Effector CD8-positive, alpha-beta T cell (primary cell): ENCODE measurements at places on chromosomes 6 and 20.

- DNase-seq = no peak
These were observed 78.4 kb downstream of the AHI1 start for GRCh38 chr6:135419162-135419561.

GRCh38 chr20:25136643-25137559 is 55.0 kb upstream of the VSX1 start:
- no peak for DNase-seq

DNA sequence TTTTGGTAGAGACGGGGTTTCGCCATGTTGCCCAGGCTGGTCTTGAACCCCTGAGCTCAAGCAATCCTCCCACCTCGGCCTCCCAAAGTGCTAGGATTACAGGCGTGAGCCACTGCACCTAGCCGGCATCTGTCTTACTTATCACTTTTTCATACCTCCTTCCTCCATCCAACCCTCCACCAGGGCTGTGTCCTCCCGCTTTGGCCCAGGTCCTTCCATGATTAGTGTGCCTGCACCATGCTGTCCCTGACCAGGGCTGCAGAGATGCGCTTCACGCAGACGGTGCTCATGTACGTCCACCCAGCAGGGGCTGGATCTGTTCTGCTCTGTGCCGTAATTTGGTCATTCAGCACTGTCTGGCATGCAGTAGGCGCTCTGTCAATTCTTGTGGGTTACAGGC is 85.8 kb downstream of the SRC start:
- DNase-seq = no peak

DNA sequence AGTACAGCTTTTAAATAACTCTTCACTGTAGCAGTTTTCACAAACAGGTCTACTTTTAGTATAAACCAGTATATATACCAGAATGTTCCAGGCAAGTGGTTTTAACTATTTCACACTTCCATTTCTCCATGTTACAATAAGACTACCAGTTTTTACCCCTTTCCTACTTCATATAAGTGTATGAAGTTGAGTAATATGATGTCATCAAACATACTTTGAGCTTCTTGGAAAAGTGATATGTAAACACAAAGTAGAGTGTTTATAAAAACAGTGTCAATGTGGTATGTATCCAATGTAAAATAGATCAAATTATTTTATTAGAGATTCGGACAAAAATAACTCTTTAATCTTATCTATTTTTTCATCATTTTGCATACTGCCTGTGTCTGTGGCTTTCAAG is 2.5 kb upstream of the PAQR8 start:
- DNase-seq = no peak

DNA sequence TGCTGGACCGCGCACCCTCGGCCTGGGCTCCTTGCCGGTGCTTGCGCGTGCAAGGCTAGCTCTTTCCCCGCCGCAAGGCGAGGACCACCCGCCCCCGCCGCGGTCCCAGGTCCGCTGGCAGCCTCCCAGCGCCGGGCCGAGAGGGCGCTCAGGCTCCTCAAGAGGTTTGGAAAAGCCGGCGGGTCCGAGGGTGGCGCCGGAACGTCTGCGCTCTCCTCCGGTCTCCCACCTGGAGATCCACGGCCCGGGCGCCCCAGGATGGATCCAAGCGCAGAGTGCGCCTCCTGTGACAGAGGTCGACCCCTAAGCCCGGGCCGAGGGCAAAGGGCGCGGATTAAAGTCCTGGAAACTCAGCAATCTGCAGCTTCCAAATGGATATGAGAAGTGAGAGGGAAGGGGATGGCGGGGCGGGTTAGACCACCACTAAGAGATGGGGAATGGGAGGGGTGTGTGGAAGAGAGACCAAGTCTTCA is 575 bp upstream of the MICAL1 start:
- no peak for DNase-seq

DNA sequence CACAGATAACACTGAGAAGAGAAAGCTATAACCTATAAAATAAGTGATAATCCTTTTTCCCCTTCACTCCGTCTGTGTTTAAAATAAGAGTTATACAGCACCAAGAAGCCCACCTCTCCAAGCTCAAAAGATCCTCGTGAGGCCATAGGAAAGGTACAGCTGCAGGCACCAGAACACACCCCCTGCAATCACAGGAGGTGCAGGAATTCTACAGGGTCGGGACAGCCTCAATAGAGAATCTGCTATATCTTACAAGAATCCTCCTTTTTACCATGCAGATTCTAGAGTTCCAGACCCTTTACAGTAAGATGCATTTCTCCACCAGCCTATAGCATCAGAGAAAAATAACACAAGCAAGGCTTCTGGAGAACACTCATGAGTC is 5.0 kb upstream of the ADGRF1 start:
- DNase-seq = no peak
